Spinal cord (tissue), 10 donors: ENCODE measurements at places on chromosomes 12 and 14.
A peak's percentile ranks its signal among the peaks of the same experiment; 100 is the strongest.

DNA sequence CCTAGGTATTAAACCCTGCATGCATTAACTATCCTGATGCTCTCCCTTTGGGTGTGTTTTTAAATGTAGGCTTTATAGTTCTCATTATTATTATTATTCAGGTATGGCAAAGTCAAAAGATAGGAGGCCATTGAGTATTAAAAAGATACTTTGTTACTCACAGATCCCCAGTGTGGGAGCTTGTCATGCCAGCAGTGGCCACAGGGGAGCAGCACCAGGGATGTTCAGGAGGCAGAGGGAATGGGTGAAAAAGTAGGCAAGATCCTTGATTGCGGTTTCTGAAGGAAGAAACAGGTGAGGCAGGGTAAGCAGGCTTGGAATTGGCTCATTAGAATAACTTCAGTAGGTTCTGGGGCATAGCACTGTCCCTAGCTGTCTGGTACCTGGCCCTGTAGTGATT is 382.2 kb downstream of the MED13L start:
- no peak for DNase-seq

DNA sequence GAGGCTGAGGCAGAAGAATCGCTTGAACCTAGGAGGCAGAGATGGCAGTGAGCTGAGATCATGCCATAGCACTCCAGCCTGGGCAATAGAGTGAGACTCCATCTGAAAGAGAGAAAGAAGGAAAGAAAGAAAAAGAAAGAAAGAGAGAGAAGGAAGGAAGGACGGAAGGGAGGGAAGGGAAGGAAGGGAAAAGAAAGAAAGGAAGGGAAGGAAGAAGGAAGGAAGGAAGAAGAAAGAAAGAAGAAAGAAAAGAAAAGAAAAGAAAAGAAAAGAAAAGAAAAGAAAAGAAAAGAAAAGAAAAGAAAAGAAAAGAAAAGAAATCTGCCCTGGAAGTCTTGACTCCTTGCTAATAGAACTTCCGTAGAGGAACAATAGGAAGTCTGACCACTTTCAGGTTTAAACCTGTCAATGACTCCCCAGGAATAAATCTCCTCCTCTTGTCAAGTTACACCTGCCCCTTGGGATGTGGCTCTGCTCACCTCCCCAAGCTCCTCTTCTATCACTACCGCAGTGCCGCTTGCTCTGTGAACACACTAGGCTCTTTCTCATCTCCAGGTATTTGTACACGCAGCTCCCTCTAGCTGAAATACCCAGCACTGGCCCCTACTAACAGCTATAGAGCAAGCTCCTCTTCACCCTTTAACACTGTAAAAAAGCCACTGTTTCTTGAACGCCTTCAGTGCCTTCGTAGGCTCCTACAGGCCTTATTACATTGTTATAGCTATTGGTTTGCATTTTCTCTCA is 773.1 kb upstream of the TBX3 start:
- no peak for DNase-seq

DNA sequence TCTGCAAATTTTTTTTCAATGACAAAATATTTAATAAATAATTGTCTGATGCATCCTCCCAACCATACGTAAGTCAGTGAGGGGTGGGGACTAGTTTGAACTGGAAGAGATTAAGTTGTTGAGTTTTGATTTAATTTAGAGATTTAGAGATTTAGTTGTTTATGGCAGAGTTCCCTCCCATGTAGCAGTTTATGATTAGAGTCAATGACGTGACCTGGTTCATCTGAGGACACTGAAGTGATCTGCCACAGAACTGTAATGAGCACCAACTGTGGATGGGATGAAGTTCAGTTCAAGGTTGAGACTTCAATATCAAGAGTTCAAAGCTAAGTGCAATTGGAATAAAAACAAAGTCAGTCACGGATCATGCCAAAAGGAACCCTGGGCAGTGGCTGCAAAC is 609.3 kb downstream of the NOVA1 start:
- no peak for DNase-seq

DNA sequence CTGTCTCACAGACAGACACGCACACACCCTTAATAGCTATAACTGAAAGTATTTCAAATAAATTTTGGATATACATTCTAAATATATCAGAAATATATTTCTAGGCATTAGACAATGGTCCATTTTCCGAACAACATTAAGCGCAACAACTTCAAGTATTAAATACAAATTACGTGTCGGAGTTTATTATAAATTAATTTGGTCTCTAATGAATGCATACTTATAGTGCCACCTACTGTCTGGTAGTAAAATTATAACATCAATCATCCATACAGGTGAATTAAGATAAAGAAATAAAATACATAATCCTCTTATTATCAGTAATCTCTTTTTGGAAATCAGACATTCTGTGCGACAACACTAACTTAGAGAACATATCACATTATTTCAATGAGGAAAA is 27.2 kb upstream of the CMAS start:
- DNase-seq: peak; percentile 11

DNA sequence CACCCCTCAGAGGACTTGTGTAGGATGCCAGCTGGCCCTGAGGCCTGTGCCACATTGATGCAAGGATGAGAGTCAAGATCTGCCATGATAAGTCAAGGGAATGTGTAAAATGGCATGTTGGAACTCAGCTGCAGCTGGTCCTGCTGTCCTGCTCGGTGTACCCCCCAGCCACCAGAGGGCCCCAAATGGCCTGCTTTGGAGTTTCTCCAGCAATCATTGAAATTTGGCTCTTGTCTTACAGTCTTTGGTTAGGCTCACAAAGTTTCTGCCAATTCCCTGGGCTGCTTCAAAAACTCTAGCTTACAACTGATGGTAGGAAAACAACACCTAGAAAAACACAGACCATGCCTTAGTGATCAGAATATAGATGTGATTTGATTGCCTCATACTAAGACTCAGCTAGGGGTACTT is 76.8 kb downstream of the HSD17B6 start:
- peak; percentile 39 for DNase-seq

- DNase-seq: no peak
Measured at GRCh38 chr12:67816269-67816668, 167.7 kb downstream of the DYRK2 start.

- no peak for DNase-seq
Measured at GRCh38 chr14:39229222-39229543, 4.5 kb upstream of the MIA2 start.

DNA sequence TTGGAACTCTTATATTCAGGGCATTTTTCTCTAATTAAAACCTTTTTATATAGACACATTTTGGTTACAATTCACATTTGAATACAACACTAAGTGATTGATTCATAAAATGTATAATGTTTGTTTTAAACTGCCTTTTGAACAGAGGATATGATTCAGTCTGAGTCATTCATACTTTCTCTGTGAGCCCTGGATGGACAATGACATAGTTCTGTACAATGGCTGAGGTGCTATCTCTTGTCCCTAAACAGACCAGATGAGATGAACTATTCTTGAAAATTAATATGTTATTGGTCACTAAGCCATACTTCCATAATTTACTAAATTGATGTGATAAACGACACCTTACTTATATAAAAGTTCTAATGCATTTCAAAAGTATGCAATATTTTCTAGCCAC is 199.7 kb upstream of the ATXN7L3B start:
- DNase-seq: no peak

- no peak for DNase-seq
Measured at GRCh38 chr12:16245209-16245608, 32.3 kb downstream of the SLC15A5 start.

DNA sequence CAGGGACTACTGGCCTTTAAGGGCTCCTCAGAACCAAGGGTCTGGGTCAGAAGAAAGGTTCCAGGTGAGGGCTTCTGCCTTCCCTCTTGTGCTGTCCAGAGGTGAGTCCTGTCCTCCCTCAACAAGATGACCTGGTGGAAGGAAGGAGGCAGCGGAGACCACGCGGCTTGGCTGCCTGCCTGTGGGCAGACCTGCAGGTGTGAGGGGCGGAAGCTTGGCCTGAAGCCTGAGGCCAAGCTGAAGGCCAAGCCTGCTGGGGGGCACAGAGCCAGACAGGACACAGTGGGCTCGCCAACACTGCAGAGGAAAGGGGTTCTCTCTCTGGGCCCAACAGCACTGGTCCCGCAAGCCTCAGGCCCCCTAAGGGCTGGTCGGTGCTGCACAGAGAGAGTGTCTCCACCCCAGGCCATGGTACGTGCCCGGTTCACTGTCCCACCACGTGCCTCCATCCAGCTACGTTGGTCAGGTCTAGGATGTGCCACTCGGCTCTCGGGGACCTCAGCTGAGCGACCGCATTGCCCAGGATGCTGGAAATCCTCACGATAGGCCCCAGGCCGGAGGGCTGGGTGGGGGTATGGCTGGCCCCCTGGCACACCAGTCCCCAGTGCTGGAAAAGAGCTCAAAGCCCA is 170.0 kb upstream of the PRMT8 start:
- DNase-seq: no peak

DNA sequence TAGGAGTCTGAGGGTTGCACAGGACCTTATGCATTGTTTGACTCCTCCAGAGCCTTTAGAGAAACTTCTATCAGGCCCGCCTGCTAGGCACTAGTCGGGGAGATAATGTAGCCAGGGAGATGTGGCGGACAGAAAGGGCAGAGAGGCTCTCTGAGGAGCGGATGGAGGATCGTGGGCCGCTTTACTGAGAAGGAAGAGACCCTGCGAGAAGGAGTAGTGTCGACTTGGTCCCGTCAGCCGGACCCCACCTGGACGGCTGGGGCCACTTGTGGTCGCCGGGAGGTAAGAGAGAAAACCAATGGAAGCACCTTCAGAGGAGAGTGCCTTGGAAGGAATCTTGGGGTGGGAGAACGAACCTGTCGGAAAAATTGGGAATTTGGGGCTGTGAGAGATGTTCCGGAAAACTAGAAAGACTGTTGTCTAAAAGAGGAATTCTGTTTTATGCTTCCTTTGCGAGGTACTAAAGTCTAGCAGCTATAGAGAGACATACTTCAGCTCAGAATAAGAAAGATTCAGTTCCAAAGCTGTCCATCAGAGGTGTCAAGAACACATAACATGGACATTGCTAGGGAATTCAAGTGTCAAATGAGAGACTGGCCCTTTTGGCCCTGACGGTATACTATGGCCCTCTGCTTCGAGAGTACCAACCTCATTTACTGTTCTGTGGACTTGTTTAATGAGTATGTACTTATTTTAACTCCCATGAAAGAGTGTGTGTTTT is 660 bp upstream of the MCRS1 start:
- DNase-seq: no peak

DNA sequence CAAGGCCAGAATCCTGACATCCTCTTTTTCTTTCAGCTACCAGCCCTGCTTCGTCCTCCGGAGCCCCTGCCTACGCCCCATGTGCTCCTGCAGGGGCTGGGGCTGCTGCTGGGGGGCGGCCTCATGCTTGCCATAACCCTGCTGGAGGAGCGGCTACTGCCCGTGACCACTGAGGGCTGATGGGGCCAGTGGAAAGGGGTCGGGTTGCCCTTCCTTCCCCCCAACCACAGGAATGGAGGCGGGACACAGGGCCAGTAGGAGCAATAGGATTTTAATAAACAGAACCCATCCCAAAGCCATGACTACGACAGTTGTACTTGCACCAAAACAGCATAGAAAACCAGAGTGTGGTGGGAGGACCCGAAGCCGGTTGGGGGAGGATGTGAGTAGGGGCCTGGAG is 7.7 kb downstream of the SLC39A5 start:
- no peak for DNase-seq

- no peak for DNase-seq
Measured at GRCh38 chr12:47778881-47779280, 5.8 kb downstream of the SLC48A1 start.

- no peak for DNase-seq
Measured at GRCh38 chr14:80434574-80435321, 223.4 kb upstream of the DIO2 start.
